Nucleus accumbens (tissue), 56 donors: ENCODE measurements at places on chromosomes 6 and 20.

- DNase-seq: no peak
Observed at GRCh38 chr20:50670126-50670862, 21.0 kb downstream of the RIPOR3 start.

GRCh38 chr6:168834042-168834587 is 393.1 kb downstream of the SMOC2 start:
- DNase-seq: no peak

GRCh38 chr6:53647462-53648094 is 18.0 kb downstream of the KLHL31 start:
- no peak for DNase-seq

- no peak for DNase-seq
Observed at GRCh38 chr20:13745784-13746183, 38.9 kb downstream of the ESF1 start.

DNA sequence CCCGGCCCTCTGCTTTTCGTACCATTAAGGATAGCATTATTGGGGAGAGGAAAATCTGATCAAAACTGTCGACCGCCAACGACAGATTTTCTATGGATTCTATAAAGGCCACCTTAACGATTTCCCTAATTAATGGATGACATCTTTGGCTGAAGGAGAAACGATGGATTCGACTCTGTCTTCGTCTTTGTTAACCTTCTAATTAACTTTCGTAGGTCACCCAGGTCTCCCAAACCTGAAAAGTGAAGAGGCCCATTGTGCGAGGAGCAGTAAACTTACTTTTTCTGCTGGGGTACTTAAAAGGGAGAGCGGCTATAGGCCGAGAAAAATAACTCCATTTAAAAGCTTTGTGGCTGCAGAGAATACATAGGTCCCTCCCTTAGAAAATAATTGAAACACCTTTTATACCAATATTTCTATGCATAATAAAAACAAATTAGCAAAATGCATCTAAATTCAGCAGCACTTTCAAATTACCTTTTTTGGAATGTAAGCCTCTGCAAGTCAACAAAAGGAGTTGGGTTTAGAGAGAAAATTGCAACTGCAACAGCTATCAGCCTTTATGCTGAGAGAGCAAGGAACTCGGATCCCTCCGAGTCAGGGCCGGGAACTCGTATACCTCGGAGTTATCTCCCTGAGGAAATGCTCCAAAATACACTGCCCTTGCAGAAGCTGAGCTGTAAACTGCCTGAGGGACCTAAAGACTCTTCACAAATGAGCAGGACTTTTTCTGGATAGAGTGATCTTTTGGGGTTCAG is 31.4 kb upstream of the NR2E1 start:
- no peak for DNase-seq

GRCh38 chr20:25573288-25574251 is 11.8 kb downstream of the NINL start:
- no peak for DNase-seq

DNA sequence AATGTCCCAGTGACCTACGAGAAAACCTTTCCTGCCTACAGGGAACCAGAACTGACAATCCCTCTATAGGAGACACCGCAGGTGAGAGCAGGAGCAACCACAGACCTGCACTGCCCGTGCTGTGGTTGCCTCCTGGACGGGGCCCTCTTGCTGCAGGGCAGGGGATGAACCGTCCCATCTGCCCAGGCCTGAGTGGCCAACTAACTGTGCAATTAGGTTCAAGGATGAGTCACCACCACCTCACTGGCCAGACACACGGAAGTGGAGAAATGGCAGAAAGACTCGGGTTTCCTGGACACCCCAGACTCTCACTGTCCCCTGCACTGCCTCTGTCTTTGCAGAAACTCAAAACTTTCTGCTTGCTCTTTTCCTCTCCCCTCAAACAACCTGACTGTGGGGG is 13.8 kb upstream of the HLA-G start:
- no peak for DNase-seq
